ENCODE measurements at places on chromosomes 7 and 10.

DNA sequence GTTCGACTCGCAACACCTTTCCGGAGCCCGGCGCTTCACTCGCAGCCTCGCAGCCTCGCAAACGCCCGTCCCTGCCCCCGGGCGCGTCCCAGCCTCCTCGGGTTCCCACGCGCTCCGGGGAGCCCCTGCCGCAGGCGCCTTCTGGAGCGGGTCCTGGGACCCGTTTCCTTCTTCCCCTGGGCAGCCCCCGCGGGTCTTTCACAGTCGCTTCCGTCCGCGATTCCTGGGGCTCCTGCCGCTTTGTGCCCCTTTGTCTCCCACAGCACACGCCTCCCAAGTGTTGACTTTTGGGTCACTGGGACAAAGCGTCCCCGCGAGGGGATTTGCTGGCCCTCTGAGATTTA lies 140.7 kb downstream of the DYNC2I1 start:
- no peak for DNase-seq

- peak; percentile 74 for DNase-seq
Measured at GRCh38 chr10:68550747-68551411, 9.3 kb upstream of the TET1 start.

DNA sequence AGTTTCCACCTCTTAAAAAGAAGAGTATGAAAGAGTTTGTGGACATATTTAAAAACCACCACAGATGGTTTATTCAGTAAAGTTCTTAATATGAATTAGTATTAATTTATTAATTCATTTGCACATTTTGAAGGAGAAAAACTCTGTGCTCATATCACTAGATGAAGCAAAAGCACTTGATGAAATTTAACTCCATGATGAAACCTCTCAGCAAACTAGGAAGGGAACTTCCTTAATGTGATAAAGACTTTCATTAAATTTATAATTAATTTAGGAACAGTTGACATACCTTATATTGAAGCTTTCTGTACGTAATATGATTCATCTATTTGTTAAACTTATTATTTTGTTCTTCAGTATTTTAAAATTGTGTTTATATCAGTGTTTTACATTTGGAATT lies 99.4 kb downstream of the MMRN2 start:
- DNase-seq = no peak

GRCh38 chr7:100401811-100402210 lies 26.7 kb downstream of the ZCWPW1 start:
- no peak for DNase-seq

GRCh38 chr10:58843760-58844159 lies 331.1 kb downstream of the BICC1 start:
- no peak for DNase-seq

DNA sequence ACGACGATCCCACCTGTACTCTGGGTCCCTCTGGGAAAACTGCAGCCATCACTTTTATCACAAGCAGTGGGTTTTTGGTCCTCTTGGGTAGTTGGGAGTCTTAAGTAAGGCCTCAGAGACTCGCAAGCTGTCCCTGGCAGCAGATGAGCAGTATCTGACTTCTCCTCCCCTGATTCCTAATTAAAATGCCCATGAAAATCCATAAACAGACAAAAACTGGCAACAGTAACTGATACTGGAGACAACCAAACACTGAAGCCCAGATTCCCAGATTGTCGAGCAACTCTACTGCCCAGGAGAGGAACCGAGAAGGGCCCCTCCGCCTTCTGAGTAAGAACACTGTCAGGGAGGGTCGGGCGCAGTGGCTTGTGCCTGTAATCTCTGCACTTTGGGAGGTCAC lies 333.8 kb downstream of the CALN1 start:
- DNase-seq = no peak

DNA sequence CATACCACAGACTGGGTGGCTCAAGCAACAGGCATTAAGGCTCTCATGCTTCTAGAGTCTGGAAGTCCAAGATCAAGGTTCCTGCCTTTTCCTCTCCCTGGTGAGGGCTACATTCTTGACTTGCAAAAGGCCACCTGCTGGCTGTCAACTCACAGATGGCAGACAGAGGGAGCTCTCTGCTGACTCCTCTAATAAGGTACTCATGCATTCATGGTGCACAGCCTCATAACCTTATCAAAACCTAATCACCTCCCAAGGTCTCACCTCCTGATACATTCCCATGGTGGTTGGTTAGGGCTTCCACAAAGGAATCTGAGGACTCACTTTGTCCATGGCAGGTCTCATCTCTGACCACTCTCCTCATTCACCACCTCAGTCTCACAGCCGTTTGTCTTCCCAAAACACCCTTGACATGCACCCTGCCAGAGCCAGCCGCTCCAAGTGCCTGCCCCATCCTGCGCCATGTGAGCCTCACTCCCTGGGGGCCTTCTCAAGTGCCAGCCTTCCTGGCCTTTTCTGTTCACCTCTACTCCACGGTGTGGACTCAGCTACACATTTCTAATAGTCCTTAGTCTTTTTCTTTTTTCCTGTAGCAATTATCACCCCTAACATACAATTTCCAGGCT lies 400.3 kb upstream of the ADARB2 start:
- DNase-seq = peak; percentile 17

DNA sequence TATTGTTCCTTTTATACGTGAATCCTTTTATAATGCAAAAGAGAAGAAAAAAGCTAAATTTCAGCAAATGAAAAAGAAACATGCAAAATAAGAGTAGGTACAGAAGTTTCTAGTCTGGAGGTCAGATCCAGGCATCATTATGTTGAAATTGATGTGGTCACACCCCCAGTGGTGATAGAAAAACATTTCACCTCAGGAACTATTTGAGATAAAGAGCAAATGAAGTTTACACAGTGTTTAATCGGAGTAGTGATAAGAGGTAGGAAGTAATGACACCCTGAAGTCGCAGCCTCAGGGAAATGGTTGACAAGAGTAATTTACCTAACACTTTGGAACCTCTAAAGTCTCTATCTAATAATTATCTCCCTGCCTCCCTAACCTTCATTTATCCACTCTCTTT lies 536.0 kb upstream of the STEAP1 start:
- DNase-seq = no peak

DNA sequence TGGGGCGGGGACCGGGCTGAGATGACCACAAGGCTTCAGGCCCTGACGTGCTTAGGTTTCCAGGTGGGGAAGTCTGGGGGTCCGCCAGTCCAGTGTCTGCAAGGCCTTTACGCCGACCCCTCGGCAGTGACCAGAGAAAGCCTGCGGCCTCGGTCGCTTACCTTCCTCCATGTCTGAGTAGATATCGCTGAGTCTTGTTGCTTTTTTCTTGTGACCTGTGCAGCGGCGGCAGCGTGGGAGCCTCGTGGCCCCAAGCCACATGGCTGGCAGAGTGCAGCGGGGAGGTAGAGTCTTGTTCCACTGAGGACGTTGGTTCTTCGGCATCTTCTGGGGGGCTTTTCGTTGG lies 329 bp downstream of the NOLC1 start:
- DNase-seq = no peak

DNA sequence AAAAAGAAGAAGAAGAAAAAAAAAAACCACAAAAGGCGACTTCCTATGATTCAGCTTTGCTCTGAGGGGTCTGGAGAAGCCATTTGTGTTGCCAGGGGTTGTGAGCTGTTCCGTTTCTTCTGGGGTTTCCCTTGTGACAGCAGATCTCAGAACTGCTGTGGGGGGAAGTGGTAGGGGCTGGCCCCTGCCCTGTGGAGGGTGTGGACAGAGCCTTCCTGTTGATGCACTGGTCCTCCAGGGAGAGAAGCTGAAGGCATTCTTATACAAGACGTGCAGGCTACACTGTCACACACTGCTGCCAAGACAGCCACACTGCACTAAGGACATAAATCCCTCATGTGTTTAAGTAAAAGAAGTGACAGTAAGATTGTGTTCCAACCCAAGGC lies 17.3 kb upstream of the CSGALNACT2 start:
- no peak for DNase-seq

GRCh38 chr7:77687747-77688144 lies 8.5 kb upstream of the RSBN1L start:
- DNase-seq = no peak

DNA sequence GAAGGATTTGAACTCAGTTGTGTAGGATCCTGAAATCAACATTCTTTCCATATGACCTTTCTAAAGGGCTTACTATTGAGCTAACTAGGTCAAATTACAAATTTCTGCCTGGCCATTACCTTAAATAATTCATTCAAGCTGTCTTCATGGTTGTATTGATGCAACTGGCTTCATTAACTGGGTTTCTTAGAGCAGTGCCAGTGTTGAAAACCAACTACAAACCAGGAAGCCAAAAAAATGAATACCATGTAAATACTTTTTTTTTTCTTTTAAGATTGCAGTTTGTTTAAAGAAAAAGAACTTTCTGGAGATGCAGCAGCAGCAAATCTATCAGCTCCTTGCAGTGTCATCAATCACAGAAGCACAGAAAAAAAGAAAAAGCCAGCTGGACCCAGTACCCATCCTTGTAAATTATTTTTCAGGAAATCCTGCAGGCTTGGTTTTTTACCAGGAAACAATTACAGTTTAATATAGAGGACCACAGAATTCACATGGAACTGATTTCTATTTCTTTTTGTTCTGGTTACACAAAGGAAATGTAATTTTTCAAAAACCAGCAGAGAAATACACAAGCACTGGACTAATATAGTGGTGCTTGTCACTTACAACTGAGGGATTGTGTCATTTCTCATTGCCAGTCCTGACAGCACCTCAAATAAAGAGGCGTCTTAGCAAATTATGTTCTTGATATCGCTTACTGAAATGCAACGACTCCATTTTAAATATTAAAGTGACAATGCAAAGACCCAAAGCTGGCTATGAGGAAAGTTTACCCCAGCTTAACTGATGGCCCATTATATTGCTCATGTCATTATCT lies 131.9 kb downstream of the TMEM26 start:
- no peak for DNase-seq

DNA sequence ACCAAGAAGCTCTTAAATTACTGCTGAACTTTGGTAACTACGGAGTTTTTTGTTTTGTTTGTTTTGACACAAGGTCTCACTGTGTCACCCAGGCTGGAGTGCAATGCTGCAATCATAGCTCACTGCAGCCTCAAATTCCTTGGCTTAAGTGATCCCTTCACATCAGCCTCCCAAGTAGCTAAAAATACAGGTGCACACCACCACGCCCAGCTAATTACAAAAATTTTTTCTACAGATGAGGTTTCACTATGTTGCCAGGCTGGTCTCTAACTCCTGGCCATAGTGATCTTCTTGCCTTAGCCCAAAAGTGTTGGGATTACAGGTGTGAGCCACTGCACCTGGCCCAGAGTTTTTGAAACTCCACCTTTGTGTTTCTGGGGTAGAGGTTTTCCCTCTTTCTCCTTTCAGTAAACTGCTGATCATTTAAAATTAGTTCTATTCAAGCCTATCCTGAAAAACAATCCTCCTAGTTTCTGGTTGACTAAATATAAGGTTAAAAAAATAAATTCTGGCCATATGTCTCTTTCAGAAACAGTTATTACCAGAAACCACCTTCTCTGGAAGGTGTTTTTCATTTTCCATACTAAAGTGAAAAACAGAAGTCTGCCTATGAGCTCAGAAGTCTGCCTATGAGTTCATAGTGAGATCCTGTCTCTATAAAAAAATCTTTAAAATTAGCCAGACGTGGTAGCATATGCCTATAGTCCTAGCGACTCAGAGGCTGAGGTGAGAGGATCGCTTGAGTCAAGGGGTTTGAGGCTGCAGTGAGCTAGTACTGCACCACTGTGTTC lies 63.9 kb downstream of the VOPP1 start:
- no peak for DNase-seq

DNA sequence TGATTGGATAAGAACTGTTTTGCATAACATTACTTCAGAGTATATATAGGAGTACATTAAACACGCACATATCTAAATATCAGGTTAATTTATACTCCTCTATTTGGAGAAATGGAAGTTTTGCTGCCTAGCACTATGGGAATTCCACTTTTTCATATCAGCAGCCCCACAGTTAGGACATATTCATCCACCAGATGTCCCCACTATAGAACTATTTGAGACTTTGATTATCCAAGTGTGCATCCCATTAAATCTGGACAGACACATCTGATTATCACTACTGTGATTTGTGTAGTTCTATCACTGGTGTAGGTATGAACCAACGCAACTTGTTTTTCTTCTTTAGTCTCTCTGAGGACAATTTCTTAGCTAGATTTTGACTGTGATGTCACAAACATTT lies 345.7 kb downstream of the THSD7A start:
- no peak for DNase-seq

DNA sequence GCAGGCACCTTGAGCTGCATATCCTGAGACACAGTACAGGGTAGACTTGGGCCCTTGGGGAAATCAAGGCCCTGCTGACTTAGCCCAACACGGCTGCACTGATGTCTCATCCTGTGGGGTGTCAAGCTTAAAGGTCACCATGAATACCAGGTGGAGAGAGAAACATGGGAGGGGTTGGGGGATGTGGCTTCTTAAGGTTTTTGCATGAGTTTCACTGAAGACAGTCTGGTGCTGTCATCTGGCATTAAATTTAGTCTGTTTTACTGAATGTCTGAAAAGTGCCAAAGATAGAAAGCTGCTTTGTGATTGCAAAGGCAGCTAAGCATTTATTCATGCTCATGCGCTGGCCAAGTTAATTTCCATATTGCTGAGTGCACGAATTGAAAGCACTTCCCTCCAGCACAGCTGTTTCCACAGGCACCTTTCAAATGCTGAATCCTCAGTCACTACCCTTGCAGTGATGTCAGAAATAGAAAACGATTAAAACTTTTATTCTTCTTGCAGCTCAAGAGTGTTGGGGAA lies 102.1 kb downstream of the OSBPL3 start:
- peak; percentile 79 for DNase-seq

- DNase-seq = no peak
Measured at GRCh38 chr10:89171263-89171872, 35.7 kb downstream of the CH25H start.

DNA sequence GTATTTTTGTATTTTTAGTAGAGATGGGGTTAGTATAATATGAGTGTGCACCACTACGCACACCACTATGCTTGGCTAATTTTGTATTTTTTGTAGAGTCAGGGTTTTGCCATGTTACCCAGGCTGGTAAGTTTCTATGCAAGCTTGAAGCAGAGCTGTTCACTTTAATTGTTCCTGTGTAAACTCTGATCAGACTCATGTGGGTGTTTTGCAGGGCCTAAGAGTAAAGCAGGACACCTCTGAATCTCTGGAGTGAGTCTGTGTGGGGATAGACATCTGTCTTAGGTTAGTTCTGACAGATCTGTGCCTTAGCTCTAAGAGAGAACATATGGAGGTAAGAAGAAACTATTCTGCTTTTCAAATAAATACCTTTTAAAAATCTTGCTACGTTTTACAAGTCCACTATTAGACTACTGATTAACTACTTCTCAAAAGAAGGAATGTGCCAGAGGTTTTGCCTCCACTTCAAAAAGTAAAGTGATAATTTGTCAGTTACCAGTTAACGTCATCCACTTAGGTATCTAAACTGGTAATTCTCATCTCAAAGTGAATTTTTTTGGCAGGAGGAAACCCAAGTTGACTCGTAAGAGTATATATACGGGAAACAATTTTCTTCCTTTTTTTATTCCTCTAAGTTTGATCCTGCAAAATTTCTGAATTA lies 1.1 kb downstream of the COL17A1 start:
- no peak for DNase-seq

DNA sequence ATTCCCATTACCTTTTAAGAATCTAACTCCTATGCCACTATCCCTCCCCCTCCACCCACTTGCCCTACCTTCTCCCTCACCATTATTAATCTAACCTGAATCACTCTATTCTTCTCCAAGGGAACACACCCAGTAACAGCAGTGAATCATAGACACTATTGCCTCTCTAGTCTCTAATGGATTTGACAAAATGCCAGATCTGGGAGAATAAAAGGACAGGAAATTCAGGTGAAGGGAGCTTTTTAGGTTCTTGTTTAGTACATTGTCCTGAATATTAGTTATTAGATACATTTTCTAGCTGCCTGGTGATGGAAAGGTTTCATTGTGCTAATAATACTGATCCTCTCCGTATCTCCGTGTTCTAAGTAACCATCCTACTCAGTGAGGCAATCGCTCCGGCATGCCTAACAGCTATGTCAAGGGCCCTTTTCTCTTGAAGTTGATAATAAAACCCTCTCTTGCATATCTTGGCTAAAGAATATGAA lies 4.1 kb upstream of the SFR1 start:
- DNase-seq = no peak
